ENCODE measurements at places on chromosomes 1 and 21.

- DNase-seq, result no peak
These were observed 7.8 kb downstream of the SNAP47 start for GRCh38 chr1:227742738-227743715.

GRCh38 chr1:77597310-77597709 is 85.1 kb downstream of the ZZZ3 start:
- DNase-seq, result no peak

- DNase-seq, result no peak
These were observed 305.0 kb downstream of the VAV3 start for GRCh38 chr1:107659961-107660360.

DNA sequence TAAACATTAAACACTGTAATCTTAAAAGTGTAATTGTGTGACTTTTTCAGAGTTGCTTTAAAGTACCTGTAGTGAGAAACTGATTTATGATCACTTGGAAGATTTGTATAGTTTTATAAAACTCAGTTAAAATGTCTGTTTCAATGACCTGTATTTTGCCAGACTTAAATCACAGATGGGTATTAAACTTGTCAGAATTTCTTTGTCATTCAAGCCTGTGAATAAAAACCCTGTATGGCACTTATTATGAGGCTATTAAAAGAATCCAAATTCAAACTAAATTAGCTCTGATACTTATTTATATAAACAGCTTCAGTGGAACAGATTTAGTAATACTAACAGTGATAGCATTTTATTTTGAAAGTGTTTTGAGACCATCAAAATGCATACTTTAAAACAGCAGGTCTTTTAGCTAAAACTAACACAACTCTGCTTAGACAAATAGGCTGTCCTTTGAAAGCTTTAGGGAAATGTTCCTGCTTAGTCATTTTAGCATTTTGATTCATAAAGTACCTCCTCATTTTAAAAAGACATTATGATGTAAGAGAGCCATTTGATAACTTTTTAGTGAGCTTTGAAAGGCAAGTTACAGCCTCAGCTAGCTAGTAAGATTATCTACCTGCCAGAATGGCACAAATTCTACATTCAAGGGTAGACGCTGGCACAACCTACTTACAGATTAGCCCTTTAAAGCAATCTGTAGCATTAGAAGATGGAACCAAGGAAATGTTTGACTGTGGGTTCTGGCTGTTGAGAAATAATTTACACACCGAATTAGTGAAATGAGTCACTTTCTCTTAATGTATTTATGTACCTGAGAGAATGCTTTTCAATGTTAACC is 9.4 kb downstream of the SOD1 start:
- DNase-seq, result no peak

DNA sequence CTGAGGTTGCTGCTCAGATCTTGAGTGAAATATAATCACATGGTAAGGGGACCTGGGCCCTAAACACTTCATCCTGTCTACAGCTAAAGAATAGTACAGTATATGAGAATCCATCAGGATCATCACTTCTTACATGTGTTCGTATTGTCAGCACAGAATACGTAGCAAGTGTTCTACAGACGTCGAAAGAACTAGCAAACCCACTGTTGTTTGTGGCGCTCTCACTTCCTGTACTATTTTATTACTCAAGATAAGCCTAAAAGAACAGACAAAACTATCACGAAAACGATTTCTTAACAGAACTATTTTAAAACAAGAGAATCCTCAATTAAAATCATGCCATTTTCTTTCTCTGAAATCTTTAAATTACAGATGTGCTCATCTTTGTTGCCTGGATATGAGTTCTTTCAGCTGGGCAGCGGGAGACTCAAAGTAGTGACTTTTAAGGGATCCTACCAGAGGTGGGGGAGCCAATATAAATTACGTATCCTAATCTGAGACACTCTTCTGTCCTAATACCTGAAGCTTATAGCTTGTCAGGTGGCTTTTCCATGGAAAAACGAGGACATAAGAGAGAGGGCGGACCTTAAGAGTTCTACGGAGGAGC is 724 bp downstream of the ST7L start:
- DNase-seq, result no peak

DNA sequence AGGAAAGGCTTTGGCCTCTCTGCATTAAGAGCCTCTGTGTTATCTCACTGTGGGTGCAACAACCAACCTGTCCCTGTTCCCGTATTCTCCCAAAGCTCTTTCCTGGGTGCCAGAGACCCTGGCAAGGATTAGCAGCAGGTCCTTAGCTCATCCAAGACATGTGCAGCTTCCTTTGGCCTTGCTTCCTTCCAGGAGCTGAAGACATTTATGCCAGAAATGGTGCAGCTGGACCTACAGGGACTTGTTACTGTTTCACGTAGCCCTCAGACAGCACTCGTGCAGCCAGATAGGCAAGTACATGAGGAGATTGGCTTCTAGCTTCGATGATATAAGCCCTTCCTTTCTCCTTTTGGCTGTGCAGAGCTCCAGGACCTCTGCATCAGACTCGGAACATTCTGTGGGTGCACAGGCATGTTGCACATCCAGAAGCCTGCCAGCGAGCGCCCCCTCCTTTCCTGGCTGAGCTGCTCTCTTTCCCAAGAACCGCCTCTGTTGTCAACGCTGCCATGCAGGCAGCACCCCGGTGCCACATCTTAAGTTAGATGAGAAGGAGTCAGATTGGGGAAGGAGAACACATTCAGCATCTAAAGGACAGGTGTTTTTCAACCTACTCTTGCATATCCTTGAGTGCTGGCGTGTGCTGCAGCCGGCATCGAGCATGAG is 284.5 kb upstream of the PLXNA2 start:
- DNase-seq, result no peak

DNA sequence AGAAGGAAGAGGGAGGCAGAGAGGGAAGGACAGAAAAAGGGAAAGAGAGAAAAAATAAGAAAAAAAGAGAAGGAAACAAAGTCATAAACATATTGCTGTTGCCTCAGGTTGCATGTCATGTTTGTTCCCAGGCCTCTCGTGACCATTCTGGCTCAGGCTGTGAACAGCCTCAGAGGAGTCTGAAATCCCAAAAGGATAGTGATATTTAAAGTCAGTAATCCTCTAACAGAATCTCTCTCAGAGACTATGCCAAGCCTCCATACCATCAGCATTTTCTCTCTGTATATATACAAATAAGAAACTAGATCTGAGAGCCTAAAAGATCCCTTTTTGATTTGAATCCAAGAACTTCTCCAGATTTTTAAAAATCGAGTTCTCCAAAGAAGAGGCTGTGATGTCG is 35.2 kb downstream of the GORAB start:
- DNase-seq, result no peak

DNA sequence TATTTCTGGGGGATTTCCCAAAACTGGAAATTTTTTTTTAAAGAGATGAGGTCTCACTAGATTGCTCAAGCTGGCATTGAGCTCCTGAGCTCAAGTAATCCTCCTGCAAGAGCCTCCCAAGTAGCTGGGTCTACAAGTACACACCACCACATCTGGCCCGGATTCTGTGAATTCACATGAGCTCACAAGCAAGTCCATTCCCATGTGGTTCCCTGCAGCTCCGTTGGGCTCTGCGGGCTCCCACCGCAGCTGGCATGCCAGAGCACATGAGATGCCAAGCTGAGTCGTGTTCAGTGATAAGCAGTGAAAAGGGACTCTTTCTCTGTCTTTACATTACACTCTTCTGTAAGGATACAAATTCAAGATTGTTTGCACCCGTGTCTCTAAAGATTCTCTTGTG is 21.9 kb upstream of the TTF2 start:
- DNase-seq, result no peak

DNA sequence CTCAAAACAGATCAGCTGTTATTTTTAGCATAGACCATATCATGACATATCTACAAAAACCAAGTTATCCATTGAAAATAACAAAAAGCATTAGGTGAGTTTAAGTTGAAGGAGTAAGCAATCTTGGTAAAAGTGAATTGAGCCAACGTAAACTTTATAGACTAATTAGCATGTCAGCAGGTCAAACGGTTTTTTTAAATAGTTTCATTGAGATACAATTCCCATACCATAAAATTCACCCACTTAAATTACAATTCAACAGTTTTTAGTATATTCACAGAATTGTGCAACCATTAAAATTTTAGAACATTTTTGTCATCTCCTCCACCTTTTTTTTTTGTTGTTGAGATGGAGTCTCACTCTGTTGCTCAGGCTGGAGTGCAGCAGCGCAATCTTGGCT is 92.1 kb downstream of the TGFBR3 start:
- DNase-seq, result no peak

- DNase-seq, result no peak
These were observed 73.9 kb downstream of the PLXNA2 start for GRCh38 chr1:208170252-208170651.

DNA sequence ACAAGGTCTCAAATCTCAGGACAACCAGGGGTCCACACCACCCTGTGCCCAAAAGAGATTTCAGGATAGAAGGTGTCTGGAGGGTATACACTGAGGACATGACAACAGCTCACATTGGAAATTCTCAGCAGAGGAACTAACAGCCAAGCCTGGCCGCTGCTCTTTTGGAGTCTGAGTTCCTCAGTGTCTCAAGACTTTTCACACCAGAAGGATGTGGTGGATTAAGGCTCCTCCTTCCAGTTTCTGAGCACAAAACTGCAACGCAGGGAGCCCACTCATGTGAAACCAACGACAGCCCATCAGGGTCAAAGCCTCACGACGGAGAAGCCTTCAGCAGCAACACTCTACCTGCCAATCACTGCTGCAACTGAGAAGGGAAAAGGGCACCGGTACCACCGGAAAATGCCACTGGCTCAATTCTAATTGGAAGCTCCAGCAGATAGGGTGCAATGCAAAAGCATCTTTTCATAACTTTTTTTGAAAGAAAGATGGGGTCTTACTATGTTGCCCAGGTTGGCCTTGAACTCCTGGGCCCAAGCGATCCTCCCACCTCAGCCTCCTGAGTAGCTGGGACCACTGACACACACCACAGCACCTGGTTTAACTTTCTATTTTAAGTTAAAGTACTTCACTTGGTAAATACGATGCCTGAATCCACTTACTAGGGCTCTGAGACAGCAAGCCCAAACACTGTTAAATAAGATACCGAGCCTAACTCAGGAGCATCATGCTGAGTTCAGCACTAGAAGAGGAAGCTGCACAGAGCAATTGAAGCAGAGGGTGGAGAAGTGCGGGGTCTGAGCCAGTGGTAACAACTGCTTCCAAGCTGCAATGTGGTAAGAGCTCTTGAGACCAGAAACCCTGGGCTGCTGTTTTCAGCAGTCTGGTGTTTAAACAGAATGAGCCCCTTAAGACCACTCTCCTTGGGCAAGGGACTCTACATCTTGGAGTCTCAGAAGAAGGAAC is 7.8 kb downstream of the CAPZB start:
- peak; percentile 62 for DNase-seq

GRCh38 chr21:45202344-45202743 is 85.4 kb downstream of the POFUT2 start:
- DNase-seq, result no peak

- no peak for DNase-seq
These were observed 126.1 kb downstream of the CDC42BPA start for GRCh38 chr1:227192163-227192562.

DNA sequence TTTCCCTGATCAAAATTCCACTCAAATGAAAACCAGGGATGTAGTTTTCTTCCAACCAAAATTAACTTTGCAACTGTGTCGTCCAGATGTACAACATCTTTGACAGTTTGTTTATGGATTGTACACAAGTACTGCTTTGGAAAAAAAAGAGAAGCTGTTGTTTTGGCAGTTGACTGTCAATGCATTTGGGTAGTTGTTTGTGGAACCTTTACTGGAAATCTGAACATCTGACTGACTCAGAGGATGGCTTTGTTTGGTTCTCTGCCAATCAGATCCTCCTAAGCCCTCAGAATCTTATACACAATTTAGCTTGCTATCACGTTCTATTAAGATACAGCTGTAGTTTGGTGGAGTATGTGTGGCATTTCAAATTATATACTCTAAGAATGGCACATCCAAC is 195.0 kb downstream of the KCNK2 start:
- no peak for DNase-seq

DNA sequence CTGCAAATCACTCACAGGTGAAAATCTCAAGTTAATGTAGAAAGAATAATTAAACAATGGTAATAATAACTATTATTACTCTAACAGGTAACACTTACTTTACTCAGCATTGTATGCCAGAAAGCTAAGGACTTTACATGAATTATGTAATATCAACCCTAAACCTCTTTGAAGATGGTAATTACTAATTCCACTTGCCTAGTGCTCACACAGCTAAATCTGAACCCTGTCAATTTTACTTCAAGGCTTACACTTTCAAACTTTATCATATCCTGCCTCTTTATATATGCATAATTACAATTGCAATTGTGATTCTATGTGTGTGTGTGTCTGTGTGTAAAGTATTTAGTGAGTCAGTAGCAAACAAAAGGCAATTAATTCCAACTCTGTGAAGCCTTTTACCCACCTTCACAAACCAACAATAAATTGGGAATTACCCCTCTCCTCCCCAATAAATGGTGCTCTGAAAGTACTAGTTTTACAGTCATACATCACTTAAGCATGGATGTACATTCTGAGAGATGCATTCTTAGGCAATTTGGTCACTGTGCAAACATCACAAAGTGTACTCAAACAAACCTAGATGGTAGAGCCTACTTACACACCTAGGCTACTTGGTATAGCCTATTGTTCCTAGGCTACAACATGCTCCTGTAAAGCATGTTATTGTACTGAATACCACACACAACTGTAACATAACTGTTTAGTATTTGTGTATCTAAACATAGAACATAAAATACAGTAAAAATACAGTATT is 5.9 kb downstream of the ZNF644 start:
- DNase-seq, result no peak

DNA sequence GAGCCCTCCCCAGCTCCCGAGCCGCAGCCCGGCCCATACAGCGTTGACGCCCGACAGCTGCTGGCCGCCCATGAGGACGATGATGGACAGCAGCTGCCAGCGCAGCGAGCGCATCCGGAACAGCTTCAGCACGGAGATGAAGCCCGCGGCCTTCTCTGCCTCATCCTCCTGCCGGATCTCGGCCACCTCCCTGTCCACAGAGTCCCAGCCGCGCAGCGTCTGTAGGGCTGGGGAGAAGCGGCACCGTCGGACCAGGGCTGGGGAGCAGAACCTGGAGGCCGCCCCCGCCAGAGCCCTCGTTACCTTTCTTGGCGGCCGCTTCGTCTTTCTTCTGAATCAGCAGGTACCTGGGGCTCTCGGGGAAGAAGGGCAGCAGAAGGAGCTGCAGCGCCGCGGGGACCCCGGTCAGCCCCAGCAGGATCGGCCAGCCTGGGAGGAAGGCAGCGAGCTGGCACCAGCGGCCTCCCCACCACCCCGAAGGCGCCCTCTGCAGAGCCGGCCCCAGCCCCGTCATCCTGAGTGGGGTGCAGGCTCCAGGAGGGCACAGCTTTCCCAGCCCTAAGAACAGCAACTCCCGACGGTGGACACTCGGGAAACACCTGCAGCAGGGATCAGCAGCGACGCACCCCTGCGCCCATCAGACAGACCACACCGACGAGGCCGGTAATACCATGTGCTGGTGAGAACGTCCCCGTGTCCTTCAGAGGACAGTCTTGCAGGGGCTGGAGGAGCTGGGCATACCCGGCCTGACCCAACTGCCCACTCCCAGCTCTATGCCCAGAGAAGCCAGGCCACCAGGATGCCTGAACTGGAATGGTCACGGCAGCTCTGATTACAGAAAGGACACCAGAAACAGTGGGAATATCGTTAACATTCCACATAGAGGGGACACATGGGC is 13.8 kb upstream of the SLC2A7 start:
- DNase-seq, result no peak
